Immature natural killer cell (primary cell): ENCODE measurements at places on chromosomes 5 and 9.
A peak's percentile ranks its signal among the peaks of the same experiment; 100 is the strongest.

DNA sequence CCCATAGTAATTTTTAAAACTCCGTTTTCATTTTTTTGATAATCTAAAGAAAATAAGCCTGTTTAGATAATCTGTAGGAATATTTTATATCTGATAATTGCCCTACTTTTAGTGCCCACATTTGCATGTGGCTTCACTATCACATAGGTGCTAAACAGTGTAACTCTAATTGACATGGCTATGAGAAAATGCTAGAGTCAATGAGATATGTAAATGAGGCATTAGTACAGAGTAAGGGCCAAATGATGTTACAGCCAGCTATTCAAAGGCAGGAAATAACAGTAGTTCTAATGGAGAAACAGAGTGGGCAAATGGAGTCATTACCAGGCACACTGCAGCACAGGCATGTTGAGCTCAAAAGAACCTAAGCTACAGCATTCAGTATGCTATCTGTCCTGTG is 37.3 kb upstream of the GCNT4 start:
- no peak for DNase-seq

DNA sequence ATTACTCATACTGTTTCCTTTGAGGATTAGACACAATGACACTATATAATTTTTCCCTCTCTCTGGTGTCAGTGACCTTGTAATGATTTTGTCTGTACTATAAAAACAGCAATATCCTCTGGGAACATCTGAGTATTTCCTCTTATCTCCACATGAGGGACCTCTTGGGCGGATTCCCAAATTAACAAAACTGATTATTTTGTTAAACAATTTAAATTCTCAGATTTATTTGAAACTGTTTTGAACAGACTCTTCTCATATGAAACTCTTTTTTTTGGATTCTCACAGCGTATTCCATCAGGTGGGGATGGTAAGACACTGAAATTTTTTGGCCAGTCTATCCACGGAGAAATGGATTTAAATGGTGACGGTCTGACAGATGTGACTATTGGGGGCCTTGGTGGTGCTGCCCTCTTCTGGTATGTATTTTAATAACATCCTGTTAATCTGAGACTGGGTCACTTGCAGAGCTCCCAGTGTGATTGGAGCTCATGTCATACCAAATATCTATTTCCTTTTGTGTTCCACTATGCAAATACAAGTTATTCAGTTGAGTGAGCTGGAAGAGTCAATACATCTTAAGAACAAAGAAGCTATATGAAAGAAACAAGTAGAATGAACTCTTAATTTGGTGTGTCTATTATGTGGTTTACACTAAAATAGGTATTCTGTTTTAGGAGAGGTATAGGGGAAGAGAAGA is 73.8 kb upstream of the ITGA2 start:
- peak; percentile 42 for DNase-seq

GRCh38 chr9:137520614-137521404 is 29.4 kb downstream of the PNPLA7 start:
- DNase-seq, result no peak

DNA sequence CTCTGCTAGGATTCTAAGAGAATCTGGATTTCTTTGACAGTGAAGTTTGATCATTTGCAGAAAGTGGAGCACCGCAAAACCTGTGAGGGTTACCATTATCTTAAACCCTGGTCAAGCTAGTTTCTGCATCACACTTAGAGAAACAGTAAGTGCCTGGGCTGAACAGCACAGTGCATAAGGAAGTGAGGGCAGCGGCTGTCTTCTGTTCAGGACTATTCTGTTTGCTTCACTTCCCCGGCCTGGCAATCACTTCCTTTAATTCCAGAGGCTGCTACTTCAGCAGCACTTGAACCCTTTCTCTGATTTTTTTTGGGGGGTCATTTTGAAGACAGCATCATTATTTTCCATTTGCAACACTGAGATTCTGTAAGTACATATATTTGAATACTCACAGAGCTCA is 32.0 kb downstream of the SEMA6A start:
- no peak for DNase-seq

- no peak for DNase-seq
Measured at GRCh38 chr5:35205606-35206005, 24.7 kb downstream of the PRLR start.

DNA sequence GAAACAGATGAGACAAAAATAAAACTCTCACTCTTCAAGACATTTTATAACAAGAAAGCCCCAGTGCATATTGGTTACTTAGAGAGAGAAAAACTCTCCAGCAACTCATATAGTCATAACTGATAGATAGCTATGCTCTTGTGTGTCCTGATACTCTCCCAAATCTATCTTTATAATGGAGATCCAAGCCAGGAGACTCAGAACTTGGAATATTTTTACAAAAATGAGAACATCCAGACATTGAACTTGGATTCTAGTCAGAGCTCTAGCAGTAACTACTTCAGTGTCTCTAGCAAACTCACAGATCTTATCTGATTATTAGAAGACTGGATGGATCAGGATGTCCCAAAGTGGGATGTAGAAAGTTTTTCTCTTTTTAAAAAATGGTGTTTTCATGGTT is 412.7 kb upstream of the BRINP1 start:
- DNase-seq, result no peak

GRCh38 chr9:123472862-123473614 is 117.0 kb downstream of the CRB2 start:
- DNase-seq, result no peak

DNA sequence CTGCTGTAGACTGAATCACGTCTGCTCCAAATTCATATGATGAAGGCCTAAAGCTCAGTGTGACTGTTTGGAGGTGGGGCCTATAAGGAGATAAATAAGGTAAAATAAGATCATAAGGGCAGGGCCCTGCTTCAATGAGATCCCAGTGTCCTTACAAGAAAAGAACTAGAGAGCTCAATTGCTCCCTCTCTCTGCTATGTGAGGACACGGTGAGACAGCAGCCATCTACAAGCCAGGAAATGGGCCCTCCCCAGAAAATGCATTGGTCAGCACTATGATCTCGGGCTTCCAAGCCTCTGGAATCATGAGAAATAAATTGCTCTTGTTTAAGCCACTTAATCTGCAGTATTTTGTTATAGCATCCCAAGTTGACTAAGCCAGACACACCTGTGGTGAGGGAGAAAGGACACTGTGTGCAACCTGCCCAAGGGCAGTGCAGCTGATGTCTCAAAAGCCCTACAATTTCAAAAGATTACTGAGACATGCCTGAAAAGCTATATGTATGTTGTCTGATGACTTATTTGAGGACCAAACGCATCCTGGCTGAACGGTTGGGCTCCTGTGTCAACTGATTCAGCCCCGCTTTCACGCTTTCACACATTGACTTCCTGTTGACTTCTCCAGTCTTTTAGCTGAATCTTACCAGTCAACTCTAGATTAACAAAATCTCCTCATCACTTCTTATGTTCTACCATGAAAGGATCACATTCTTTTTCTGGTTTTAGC is 13.2 kb downstream of the GZMK start:
- DNase-seq, result peak; percentile 73
